Fibroblast of upper back skin (primary cell): ENCODE measurements at places on chromosomes 12 and 14.
A peak's percentile ranks its signal among the peaks of the same experiment; 100 is the strongest.

- no peak for DNase-seq
Measured at GRCh38 chr12:26668847-26669246, 164.1 kb downstream of the ITPR2 start.

- no peak for DNase-seq
Measured at GRCh38 chr14:21902561-21903181, 229.1 kb upstream of the OR4E1 start.

DNA sequence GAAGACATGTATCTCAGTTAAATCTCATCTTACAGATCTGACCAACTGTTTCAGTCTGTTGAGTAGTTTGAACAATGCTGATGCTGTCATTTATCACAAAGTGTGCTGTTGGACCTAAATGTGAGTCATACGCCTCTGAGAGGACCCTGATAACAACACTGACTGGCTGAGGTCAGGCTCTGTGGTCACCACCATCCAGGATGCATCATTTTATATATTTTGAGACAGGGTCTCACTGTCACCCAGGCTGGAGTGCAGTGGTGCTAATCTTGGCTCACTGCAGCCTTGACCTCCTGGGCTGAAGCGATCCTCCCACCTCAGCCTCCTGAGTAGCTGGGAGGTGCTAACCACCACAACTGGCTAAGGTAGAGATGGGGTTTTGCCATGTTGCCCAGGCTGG lies 181.0 kb upstream of the RGS6 start:
- DNase-seq: no peak

- DNase-seq: peak; percentile 67
Measured at GRCh38 chr14:67666750-67667449, 7.5 kb downstream of the VTI1B start.

DNA sequence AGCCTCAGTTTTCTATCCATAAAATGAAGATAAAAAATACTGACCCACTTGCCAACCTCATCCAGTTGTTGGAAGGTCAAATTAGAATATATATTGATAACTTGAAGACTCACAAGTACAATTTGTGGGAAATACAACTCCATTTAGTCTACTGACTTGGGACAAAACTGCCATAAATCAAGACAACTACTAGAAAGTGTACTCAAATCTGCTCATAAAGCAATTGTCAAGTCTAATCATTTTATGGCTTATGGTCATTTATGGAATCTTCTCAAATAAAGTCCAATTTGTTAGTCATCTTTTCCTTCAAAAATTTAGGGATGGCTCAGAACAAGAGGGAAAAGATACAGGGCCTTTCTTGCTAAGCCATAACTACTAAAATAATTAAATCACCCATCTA lies 7.0 kb downstream of the BTG1 start:
- DNase-seq: no peak

- DNase-seq: peak; percentile 60
Measured at GRCh38 chr14:71586131-71586897, 345.9 kb upstream of the RGS6 start.

DNA sequence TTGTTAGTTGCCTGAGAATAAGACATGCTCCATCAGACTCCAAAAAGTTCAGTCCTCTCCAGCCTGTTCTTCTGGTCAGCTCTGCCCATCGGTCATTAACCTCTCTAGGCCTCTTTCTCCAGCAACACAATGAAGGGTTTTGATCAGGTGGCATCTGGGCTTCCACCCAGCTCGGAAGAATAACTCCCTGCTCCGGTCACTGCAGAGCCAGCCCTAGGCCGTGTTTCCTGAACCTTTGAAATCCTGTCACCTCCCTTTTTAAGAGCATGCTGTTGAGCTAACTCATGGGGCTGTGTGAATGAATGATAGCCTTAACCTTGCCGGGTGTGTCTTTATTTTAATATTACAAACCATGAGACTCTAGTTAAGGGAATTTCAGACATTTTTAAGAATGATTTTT lies 117.1 kb downstream of the GXYLT1 start:
- no peak for DNase-seq

GRCh38 chr14:92702441-92702918 lies 45.9 kb downstream of the LGMN start:
- no peak for DNase-seq

DNA sequence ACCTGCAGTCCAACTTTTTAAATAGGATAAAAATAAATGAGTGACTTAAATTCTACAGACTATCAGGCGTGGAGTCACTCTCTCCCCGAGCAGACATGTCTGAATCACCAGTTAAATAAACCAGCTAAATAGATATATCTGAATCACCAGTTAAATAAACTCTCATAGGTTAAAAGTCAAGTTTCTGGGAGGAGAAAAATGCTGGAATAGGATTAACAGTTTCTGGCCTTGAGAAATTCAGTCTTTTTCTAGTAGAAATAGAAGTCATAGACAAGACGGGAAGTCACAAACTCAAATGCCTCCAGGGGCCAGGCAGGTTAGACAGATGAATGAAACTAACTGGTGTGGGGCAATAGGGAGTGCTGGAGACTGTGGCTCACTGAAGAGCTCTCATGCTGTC lies 258.6 kb upstream of the TMEM132C start:
- peak; percentile 69 for DNase-seq

GRCh38 chr12:62525271-62525670 lies 58.6 kb downstream of the MON2 start:
- no peak for DNase-seq

DNA sequence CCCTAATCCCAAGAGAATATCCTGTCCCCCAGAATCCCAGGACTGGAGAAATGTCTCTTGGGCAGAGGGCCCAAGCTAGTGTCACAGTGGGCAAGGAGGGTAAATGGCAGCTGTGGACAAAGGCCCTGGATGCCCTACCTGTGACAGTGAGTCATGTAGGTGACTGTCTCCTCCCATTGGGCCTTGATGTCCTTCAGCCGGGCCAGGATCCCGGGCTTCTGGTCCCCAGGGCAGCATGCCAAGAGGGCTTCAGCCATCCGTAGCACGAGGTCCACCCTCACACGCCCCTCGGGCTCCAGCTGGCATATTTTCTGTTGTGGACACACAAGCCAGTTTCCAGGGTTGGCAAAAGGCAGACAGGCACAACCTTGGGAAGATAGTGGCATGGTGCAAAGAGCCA lies 48.8 kb downstream of the SYNE3 start:
- DNase-seq: no peak
